ENCODE measurements at places on chromosomes 16 and 17.

DNA sequence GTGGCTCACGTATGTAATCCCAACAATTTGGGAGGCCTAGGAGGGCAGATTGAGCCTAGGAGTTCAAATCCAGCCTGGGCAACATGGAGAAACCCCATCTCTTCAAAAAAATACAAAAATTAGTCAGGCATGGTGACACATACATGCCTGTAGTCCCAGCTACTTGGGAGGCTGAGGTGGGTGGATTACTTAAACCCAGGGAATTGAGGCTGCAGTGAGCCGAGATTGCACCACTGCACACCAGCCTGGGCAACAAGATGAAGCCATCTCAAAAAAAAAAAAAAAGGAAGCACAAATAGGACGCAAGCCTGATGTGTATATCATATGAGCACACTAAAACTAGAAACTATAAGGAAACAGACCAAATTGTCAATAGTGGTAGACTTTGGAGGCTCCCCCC, 17.1 kb upstream of the FLCN start:
- DNase-seq: no peak

DNA sequence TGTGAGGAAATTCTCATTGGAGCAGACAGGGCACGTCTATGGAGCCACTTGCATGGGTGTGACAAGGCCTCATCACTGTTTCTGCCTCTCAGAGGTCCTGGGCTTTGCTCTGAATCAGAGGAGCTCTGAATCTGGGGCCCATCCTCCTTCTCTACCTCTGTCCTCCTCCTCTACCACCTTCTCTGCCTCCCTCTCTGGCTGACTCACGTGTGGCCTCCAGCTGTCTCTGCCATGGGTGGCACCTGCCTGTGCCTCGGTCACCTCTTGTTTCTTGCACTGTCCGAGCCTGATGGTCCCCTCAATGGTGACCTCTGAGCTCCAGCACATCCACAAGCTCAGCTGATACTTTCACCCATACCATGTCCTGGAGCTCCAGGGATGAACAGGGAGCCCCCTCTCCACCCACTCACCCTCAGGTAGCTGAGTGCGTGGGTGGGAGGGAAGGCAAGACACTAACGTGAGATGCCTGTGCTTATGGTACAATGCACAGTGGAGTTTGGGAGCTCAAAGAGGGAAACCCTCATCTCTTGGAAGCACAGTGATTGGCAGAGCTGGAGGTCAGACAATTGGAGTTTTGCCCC, 116.4 kb upstream of the CRHR1 start:
- DNase-seq: no peak

DNA sequence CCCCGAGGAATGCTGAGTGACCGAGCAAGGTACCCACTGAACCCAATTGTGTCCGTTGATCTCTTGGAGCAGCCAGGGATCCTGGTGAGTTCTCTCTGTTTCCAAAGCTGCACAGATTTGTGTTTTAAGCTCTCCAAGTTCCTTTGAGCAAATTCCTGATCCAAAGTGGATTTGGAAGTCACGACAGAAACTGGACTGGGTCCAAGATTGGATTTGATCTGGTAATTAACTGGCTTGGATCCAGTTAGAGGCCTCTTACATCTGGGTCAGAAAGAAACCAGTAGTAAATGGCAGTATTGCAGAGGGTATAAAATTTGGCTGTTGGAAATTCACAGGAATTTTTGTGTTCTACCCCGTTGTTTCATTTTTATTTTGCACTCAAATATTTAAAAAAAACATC, 119.5 kb downstream of the PMP22 start:
- no peak for DNase-seq

DNA sequence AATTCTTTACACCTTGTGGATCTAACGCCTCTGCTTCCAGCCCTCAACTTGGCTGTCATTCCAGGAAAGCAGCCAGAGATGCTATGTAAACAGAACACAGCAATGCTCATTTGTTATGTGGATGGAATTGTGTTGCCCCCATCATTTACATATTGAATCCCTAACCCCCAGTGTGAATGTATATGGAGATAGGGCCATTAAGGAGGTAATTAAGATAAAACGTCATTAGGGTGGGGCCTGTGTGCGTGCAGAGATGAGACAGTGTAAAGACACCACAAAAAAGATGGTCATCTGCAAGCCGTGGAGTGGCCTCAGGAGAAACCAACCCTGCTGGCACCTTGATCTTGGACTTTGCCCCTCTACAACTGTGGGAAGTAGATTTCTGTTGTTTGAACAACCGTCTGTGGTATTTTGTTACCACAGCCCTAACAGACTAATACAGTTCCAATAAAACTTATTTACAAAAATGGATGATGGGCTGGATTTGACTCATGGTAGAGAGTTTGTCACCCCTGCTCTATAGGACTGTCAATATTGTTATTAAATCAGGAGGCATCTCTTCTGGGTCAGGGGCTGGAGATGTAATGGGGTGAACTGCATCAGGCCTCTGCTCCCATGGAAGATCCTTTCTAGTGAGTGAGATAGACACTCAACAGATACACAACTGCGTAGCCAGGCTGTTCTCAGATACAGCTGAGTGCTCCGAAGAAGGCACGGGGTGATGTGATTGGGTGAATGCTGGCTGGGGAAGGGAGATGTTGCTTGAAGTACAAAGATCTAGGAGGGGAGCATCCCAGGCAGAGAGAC, 339.0 kb downstream of the SNX29 start:
- no peak for DNase-seq

DNA sequence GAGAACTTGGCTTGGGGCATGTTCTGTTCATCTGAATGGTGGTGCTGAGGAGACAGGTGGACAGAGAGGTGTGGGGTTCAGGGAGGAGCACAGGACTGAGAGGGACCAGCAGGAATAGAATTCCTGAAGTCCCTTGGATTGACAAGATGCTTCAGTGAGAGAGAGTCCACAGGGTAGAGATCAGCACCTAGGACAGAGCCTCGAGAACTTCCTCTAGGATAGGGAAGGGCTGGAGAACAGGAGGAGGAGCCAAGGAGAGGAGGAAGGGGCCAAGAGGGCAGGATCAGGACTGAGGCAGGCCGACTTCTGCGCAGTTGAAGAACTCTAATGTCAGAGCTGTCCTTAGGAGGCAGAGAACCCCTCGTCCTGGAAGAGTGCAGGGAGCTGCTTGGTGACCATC, 138.4 kb downstream of the PRKCB start:
- DNase-seq: no peak

DNA sequence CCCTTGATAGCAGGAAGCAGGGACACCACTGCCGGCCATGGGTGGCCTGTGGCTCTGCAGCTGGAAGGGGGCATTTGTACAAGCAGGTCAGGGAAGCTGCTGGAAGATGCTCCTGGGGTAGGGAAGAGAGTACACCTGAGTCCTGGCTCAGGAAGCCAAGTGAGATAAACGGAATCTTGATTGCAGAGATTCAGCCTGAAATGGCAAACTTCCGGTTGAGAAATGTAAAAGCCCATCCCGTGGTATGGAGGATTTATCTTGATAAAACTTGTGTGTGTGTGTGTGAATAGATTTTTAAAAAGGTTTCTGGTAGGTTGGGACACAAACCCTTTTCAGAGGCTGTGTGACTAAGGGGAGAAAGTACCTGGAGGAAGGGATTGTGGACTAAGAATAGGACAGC, 29.6 kb downstream of the C17orf100 start:
- no peak for DNase-seq

DNA sequence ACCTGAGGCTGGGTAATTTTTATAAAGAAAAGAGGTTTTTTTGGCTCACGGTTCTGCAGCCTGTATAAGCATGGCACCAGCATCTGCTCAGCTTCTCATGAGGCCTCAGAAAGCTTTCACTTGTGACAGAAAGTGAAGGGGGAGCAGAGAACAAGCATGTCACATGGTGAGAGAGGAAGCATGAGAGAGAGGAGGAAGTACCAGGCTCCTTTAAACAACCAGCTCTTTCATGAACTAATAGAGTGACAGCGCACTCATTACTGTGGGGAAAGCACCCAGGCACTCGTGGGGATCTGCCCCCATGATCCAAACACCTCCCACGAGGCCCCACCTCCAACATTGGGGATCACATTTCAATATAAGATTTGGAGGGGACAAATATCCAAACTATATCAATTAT, 86.8 kb downstream of the USP32 start:
- no peak for DNase-seq

DNA sequence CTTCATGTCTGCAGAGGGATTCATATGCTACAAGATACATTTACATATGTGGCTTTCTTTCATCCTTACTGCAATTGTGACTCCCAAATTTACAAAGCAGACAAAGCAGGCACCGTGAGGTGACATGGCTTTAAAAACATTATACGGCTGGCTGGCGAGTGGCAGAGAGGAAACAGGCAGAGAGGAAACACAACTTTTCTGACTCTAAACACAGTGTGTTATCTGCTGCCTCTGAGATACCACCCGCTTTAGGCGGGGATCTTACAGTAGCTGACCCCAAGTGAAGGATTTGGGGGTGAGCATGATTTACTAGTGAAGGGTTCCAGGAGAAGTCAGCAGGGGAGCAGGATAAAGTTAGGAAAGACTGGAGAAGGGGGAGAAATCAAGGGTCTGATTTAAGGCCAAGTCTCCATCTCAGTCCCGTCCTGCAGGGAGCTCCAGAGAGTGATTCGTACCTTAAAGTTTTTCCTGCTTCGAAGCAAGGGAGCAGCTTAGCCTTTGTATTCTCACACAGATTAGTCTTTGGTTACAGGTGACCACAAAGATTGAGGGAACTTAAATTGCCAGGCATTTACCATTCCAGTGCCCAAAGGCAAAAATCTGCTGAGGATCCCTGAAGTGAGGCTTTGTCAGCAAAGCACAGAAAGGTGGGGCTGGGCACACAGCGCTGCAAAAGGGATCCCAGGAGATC, 355.0 kb downstream of the GRIN2A start:
- no peak for DNase-seq

DNA sequence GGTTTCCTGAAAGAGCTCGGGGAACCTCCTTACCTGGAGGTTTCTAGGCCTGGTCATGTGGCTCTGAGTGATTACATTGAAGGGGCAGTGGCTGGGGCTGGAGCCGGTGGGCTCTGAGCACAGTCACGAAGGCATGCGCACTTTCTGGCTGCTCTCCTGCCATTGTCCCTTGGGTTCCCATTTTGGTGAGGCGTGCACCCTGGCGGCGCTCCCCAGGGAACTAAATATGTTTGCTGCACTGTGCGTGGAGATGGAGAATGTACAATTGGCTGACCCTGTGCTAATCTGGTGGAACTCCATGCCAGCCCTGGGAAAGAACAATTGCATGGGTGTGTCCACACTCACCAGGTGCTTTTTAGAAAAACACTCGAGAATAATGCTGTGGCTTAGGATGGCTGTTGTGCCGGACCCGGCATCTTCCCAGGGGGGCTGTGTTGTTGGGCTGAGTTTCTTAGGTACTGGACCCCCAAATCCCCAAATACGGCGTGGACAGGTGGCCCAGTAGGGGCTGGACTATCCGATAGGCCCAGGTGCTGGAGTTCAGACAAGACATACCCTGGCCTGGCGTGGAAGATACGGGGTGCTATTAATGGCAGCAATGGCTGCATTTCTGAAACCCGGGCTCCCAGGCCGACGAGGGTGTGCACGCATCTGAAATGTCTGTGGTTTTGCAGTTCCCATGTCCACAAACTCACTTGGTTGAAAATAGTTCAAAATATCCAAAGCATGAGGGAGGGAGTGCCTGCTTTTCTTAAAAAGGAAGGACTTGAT, 230.5 kb downstream of the SEC14L1 start:
- no peak for DNase-seq

GRCh38 chr17:83079352-83079747, at the start of gene METRNL:
Gene METRNL (plus strand): TSS chr17:83079609. CDS start chr17:83079816, 207 bp downstream.
- DNase-seq: no peak

DNA sequence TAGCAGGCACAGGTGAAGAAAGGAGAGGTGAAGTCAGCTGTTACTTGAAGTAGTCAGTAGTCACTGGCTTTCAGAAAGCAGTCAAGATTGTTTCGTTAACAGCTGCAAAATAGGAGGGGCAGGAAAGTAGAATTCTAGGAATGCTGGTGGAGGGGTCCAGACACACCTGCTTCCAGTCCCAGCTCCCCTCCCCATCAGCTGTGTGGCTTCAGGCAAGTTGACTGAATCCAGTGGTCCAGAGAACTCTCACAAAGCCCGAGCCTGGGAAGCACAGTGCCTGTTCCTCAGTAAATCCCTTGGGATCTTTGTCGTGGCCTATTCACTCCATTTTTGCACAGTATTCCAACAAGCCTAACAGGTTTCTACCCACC, 4.6 kb upstream of the SOCS1 start:
- DNase-seq: no peak

- DNase-seq: no peak
These were observed 29.7 kb upstream of the WSCD1 start for GRCh38 chr17:6040504-6040903.

GRCh38 chr16:50615891-50616290, 65.2 kb downstream of the SNX20 start:
- DNase-seq: no peak

DNA sequence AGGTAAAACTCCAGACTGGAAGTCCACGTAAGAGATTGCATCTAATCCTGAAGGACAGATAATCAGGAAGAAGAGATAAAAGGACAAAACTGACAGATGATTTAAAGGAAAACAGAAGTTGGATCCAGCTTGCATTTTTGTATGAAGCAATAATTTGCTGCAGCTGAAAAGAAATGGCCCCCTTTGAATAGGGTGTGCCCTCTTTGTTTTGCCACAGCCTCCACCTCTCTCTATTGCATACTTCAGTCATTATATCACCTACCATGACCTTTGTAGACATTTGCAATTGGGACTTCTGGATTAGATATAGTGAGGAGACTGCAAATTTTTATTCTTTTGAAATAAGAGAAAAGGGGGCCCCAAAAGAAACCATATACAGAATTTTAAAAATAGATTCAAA, 8.1 kb downstream of the NOG start:
- no peak for DNase-seq

GRCh38 chr17:68801335-68802247, 153.6 kb downstream of the ABCA8 start:
- no peak for DNase-seq

DNA sequence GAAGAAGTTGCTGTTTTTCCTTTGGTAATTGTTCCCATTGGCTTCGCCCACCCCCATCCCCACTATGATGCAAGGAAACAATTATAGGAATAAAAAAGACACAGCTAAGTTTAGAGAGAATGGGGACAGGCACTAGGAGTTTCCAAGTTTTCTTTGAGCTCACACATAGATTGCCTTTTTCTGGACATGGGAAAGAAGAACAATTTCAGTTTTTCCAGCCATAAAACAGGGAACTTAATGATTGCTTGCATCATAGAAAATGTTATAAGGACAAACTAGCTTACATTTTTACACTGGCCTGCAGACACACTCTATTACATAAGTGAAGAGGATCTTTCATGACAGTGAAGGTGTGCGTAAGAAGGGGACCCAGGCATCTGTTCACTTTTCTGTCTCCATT, 142.3 kb upstream of the ZFHX3 start:
- DNase-seq: no peak

DNA sequence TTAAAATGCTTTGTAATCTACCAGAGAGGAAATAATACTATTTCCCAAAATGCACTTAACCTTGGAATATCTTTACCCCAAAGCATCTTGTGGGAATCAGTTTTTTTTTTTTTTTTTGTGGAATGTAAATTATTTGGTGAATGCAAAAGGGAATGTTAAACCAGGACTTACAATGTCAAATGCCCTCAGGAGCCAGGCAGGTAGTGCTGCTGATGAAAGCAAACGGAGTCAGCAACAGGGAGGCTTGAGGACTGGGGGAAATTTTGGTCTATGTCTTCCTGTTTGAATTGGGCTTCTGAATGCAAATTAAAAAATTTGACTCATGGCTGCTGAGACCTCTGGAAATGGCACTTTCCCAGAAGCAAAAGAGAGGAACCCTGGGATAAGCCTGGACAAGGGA, 96.5 kb upstream of the NLRP1 start:
- no peak for DNase-seq
